CD4-positive, alpha-beta T cell treated with Interleukin-6 at 100 ng/mL for 8 hours (primary cell): ENCODE measurements at places on chromosomes 1 and 21.
A peak's percentile ranks its signal among the peaks of the same experiment; 100 is the strongest.

GRCh38 chr1:39387452-39387851 is 104.0 kb upstream of the BMP8A start:
- DNase-seq, result no peak

- no peak for DNase-seq
Observed at GRCh38 chr1:182337736-182338571, 53.6 kb downstream of the GLUL start.

DNA sequence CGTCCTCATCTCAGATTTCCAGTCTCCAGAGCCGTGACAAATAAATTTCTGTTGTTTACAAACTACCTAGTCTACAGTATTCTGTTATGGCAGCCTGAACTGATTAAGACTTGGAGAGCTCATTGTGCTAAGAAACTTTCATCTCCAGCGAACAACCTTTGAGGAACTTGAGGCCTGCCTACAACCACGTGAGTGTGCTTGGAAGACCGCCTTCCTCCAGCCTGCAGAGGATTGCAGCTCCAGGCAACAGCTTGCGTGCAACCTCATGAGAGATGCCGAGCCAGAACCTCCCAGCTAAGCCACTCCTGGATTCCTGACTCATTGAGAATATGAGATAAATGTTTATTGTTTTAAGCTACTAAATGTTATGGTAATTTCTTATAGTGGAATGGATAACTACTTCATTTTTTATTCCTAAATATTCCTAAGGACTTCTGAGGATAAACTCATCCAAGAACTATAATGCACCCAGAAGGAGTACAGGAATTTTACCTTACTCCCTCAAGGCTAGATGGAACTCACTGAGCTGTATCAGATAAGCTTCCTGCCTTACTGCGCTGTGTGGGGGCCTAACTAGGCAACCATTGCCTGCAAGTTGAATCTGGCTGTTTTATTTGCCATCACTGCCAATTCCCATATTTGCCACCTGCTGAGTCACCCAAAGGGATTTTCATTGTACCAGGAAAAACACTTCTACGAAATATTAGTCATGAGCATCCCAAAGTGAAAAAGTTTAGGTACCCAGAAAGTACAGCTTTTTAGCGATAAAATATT is 17.6 kb downstream of the FAM177B start:
- no peak for DNase-seq

DNA sequence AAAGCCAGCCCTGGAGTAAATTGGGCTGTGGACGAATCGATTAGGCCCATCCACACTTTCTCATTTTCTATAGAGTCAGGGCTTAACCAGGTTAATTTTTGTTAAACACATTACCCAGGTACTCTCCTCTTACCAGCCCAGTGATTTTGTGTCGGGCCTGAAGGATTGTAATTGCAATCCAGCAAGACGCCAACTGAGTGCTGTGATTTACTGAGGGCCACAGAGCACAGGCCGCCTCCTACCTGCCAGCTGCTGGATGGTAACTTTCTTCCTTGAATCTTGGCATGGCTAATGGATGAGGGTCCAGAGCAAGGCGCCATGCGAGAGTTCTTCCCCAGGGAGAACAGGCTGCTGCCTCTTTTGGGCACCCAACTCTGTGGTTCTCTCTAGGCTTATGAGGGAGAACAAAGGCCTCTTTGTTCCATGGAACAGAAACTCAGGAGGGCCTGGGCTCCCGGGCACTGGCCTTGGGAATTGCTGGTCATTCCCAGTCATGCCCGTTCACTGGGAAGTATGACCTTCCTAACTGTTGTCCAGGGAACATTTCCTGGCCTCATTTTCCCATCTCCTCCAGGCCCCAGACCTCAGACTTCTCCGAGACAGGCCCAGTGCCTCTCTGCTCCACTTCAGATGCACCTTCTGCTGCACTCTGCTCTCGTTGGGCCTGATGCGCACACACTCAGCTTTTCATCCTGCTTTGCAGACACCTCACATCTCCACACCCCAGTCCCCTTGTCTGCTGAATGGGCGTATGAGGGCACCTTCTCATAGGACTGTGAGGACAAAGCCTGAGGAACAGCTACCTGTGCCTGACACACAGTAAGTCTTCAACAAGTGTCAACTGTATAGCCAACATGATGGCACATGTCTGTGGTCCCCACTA is 57.3 kb downstream of the SYF2 start:
- no peak for DNase-seq

- DNase-seq, result no peak
Observed at GRCh38 chr1:52520148-52520547, 32.7 kb downstream of the TUT4 start.

DNA sequence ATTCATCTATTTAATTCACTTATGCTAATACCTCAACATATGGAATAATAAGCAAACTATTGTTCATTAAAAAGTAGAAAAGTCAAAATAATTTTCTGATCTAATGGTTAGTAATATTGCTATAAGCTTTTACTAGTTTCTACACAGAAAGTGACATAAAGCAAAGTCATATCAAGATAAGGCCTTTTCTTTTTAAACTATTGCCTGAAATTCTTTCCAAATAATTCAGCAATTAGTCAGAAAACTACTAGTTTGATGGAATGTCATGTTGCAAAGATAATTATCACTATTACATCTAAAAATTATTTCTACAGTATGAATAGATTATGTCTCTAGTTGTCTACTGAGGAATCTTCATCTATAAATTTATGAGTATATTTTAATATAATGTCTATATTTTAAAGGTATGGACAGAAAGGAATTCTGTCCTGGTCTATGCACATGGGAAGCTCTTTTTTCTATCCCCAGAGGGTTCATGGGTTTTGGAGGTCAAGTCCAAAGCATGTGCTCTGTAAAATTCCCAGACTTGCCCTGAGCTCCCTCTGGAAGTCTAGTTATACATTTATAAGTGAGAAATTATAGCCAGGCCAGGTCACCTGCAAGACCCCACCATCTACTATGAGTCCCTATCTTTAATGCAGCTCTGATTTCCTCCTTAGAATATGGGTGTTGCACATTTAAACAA is 84.6 kb upstream of the DPYD start:
- no peak for DNase-seq

DNA sequence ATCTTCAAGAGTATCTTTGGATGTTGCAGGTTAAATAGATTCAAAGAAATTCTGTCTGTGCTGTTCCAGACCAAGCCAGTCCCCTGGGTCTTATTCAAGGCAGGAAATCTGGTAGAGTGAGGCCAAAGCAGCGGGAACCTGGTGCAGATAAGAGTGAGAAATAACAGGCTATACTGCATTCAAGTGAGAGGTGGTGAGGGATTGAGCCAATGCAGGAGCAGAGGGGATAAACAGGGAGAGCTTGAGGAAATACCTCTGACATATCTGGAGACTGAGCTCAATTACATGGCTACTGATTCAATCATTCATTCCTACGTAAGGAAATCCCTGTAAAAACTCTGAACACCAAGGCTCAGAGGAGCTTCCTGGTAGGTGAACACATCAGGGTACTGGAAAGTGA is 17.2 kb upstream of the PSMA5 start:
- DNase-seq, result no peak

GRCh38 chr1:115429884-115430283 is 91.8 kb upstream of the NGF start:
- no peak for DNase-seq

- DNase-seq, result peak; percentile 56
Observed at GRCh38 chr1:24688621-24689195, 45.6 kb downstream of the SRRM1 start.

GRCh38 chr1:227914801-227915563 is 32.8 kb downstream of the WNT9A start:
- DNase-seq, result no peak

DNA sequence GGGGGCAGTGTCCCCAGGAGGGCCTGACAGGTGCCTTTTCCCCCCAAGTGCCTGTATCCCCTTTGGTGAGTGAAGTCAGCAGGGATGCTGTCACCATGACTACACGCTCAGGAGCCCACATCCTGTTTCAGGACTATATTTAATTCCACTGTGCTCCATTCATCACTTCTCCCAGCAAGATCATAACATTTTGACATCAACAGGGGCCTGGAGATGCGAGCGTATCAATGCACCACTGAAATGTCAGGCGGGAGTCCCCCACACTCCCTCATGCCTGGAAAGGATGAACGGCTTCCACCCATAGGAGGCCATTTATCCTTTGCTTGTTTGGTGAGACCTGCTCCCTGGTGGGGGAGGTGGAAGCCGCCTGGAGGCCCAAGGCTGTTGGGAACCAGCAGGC is 119.1 kb downstream of the PTPRU start:
- no peak for DNase-seq

DNA sequence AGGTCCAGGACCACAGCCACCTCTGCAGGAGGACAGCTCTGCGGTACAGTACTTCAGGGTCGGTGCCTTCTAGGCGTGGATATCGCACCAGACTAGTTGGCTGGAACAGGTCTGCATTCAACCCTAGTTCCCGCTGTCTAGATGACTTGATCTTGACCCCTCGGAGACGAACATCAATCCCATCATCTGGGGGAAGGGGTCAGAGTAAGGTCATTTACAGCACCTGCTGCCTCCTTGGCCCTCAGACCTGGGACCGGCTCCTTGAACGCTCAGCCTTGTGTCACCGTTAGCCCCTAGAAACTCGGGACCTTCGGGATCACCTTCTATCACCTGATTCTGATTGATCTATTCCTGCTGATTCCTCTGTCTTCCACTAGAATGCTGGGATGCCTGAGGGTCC is 2.6 kb downstream of the HECTD3 start:
- DNase-seq, result no peak

DNA sequence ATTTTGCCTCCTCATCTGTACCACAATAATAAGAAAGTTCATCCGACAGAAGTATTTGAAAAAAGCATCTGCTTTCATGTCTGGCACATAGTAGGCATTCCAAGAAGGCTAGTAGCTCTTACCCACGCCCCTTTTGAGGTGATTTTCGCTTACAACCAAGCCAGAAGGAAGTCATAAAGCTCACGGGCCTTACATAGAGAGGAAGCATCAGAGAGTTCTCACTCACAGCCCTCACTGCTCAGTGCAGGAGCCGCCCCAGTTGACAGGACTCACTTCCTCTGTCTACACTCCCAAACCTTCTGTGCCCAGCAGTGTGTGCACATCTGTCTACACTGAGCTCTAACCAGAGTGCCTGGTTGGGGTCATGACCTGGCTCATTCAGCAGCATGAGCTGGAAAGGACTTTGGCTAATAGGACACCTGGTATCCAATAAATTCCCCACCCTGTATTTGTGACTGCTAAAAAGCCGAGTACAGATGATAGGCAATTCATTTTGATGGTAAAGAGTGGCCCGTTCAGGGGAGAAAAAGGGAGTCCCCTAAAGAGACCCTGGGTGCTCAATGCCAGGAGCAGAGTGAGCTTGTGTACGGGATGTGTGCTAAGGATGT is 36.8 kb upstream of the DUSP10 start:
- peak; percentile 49 for DNase-seq

DNA sequence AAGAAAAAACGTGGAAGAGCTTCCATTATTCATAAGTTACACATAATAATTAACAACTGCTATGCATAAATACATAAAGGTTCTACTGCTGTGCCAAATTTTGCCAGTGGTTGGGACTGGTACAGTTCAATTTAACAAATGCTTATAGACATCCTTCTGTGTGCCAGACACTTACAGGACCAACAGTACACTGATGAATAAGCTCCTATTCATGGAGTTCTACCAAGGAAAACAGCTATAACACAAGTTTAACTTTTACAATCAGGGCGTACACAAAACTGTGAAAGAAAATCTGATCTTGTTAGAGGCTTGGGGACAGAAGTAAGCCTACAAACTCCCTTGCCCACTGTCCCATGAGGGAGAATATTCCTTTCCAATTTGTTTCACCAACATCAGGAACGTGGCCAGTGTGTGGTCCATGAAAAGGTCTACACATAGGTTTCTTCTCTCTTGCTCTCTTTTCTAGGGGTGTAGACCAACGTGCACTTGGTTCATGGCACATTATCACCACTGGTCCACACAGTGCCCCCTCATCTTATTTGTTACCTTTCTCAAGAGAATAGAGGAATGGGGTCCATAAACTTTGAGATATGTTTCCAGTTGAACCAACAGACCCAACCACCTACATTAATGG is 10.1 kb downstream of the NRIP1 start:
- DNase-seq, result no peak

GRCh38 chr1:196531737-196532524 is 76.3 kb downstream of the KCNT2 start:
- no peak for DNase-seq

- DNase-seq, result no peak
Observed at GRCh38 chr21:35204850-35205541, 155.9 kb upstream of the RUNX1 start.

GRCh38 chr21:44295163-44295573 is 4.7 kb upstream of the PFKL start:
- no peak for DNase-seq

DNA sequence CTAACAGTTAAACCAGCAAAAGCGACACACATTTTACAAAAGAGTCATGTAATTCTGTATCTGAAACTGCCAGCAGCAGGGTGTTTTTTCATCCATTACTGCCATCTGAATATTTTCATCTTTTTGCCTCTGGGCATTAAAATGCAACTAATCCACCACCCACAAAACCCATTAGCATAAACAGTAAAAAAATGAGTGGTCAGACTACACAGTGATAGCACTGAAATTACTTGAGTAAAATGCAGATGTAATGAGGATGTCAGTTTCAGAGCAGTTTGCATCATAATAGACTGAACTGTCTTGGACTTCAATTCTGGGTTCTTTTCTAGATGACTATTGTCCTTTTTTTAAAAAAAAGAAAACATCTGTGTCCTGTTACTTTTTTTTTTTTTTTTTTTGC is 132.3 kb downstream of the GABPA start:
- DNase-seq, result no peak

GRCh38 chr1:222759451-222760035 is 22.5 kb downstream of the FAM177B start:
- DNase-seq, result no peak

GRCh38 chr21:42837421-42838211 is 41.7 kb downstream of the WDR4 start:
- DNase-seq, result no peak

DNA sequence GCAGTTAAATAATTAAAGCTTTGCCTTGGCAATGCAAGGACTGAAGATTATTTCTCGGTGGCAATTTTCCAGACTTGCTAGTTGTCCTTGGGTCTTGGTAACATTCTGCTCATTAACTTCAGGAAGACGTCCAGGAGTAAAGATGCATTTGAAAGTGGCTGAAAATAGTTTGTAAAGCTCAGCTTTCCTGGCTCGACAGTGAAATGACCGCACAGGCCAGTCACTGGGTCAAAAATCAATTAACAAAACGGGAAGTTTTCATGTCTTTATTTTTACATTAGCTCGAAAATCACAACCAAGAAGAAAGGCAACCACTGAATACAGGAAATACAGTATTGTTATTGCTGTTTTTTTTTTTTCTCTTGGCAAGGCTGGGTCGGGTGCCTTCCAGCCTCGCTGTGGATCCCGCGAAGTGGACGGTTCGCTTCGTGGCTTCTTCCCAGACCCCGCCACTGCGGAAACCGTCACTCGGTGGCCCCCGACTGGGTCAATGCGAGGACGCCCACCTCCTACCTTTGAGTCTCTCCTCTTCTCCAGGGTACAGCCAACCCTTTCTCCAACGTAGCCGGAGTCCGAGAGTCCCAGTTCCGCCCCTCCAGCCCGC is 479 bp upstream of the SNX7 start:
- no peak for DNase-seq

GRCh38 chr1:153946622-153947241 is at the start of gene DENND4B:
DENND4B (minus strand) TSS chr1:153946718; CDS start chr1:153944374, 2,344 bp downstream.
- peak; percentile 74 for DNase-seq
